Activated naive CD8-positive, alpha-beta T cell treated with anti-CD3 and anti-CD28 coated beads, Interleukin-2, amount 50 U/mL, for 24 hours (primary cell): ENCODE measurements at places on chromosomes 16 and 17.
A peak's percentile ranks its signal among the peaks of the same experiment; 100 is the strongest.

GRCh38 chr17:79048826-79049755, 25.1 kb downstream of the C1QTNF1 start:
- DNase-seq, result no peak

DNA sequence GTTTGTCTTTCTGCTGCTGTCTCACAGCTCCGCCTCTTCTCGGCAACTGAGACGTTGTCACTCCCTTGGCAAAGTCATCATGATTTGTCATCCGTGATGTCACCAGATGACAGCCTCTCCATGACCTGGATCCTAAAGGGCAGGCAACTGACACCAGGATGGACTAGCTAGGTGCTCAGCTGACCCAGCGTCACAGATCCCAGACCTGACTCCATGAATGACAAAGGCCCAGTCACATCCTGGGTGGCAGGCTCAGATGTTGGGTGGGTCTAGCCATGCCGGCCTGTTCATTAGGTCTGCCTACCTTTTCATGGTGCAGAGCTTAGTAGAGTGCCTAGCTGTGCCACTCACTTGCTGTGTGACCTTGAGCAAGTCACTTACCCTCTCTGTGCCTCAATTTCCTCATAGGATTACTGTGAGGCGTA, 3.8 kb upstream of the TMEM238L start:
- no peak for DNase-seq

- DNase-seq, result no peak
Observed at GRCh38 chr16:89176147-89176690, 4.7 kb downstream of the CDH15 start.

DNA sequence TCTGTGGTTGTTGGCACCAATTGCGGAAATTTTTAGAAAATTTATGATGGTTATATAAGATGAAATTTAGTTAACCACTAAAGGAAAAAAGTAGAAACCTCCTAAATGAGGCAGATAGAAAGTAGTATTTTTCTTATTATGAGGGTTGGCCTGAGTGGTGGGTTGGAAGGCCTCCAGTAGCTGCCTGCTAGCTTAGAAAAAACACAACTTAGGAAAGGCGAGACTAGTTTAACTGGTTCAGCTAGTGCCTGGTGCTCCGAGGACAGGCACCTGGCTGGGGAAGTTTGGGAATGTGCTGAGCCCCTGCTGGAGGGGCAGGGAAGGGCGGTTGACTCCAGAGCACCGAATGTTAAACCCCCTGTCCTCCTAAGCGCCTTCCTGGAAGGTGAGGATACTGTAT, 19.9 kb downstream of the LDHD start:
- DNase-seq, result no peak

DNA sequence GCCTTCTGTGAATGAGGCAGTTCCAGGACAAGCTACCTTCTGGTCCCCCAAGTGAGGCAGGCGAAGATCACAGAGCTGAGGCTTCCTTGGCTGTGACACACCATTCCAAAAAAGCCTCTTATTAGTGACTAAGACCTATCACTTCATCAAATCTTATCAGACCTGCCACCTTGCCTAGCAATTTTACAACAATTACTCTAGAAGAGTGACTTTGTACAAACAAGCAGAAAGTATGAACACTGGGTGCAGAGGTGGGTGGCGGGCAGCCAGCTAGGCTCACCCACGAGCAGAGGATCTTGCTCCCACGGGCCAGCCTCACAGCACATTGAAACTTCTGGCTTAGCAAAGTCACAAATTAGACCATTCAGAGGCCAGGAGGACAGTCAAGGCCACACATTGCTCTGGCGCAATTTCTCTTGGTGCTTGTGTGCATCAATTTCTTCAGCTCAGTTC, 2.2 kb upstream of the ICAM2 start:
- DNase-seq, result no peak

DNA sequence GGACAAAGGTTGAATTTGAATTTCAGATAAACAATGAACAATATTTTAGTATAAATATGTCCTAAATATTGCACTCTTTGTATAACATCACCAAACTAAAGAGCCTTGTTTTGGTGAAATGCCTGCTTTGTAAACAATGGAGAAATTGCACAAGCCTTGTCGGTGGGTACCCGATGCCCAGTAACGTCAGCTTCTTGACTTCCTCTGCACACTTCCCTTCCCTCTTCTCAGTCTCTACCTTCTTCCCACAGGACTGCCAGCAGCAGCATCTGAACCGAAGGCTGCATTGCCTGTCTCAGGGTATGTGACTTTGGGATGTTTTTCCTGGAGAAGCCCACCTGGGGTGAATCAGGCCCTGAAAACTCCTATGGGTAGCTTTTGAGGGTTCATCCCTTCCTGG, 113.9 kb downstream of the UTP18 start:
- DNase-seq, result no peak

GRCh38 chr17:68963958-68964357, 8.8 kb upstream of the ABCA8 start:
- no peak for DNase-seq

DNA sequence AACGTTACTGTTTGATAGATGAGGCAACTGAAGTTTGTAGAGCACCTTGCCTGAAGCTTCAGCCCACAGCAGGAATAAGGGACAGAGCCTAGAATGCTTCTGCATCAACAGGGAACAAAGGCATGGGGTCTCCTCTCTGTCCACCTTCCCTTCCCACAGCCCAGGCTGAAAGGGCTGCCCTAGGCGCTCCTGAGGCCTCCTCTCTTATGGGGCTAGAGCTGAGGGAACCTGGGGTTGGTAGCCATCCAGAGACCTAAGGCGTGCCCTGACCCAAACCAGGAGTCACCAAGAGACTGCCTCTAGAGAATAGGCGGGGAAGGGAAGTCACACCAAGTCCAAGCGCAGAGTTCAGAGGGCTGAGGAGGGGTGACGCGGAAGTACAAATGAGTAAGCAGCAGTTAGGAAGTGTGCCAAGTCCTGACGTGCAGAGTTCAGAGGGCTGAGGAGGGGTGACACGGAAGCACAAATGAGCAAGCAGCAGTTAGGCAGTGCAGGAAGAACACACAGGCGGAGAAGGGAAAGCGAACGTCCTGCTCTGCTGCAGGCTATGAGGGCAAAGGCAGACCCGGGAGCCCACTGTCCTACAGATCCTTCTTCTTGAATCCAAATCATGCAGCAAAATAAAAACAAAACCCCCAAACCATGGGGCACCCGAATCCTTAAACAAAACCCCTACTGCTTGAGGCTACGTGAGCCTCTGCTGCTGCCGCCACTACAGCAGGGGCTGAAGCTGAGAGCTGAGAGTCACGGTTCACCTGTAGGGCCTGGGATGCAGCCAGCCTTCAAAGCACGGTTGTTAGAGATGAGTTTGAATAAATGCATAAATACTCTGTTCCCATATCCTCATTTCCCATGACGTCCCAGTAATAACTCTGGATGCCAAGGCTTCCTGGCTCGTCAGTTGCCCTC, 2.7 kb upstream of the SPG7 start:
- peak; percentile 90 for DNase-seq

GRCh38 chr17:16931318-16932060, 40.4 kb downstream of the TNFRSF13B start:
- DNase-seq, result no peak

GRCh38 chr17:1724351-1724868, at the start of gene WDR81:
Gene WDR81, plus strand, starts transcription at chr17:1724704. Its CDS starts 256 bp downstream, at chr17:1724960.
- DNase-seq, result peak; percentile 92

DNA sequence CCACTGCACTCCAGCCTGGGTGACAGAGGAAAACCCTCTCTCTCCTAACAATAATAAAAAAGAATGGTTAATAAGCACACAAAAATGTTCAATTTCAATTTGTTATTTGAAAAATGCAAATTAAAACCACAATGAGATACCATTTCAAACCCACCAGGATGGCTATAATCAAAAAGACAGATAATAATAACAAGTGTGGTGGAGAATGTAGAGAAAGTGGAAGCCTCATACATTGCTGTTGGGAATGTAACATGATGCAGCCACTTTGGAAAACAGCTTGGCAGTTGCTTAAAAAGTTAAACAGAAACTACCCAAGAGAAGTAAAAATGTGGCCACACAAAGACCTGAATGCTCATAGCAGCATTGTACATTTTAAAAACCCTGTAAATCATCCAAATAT, 51.8 kb upstream of the MAP3K14 start:
- DNase-seq, result no peak

GRCh38 chr17:44086364-44087311, 16.1 kb downstream of the G6PC3 start:
- peak; percentile 52 for DNase-seq

GRCh38 chr17:81346090-81346907, 49.0 kb upstream of the BAHCC1 start:
- peak; percentile 97 for DNase-seq

DNA sequence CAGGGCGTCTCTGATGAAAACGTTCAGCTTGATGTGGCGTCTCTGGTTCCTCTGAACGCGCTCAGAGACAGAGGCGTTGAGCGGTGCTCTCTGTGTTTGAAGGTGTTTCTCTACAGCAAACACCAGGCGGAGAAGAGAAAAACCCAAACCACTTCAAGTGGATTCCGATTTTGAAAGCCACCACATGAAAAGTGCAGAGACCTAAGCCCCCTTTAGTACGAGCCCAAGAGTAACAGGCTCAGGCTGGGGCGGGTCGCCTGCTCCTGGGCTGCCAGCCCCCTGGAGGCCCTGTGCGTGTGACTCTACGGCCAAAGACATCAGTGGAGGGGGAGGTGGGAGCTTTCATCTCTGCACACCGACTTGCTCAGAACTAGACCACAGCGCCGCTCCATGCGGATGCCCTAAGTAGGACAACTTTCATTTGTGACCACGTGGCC, 328.4 kb downstream of the MAF start:
- DNase-seq, result peak; percentile 72

DNA sequence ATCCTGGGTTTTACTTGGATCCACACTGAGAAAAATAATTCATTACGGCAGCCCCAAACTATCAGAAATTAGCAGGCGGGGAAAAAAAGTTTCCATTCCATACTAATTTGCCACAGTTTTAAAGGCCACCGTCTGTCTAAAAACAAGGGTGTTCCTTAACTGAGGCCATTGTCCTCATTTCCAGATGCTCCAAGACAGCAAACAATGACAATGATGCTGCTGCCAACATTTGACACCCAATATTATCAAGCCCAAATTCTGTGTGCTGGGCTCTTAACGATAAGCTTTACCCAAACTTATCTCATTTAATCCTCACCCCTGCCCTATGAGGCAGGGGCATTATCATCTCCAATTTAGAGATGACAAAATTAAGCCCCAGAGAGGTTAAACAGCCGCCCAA, 26.3 kb downstream of the CUEDC1 start:
- no peak for DNase-seq

- no peak for DNase-seq
Observed at GRCh38 chr16:15492091-15492740, 57.8 kb downstream of the BMERB1 start.

GRCh38 chr17:57528058-57528451, 217.0 kb downstream of the CCDC182 start:
- DNase-seq, result no peak

GRCh38 chr16:27749946-27750345, 200.0 kb downstream of the KATNIP start:
- no peak for DNase-seq

GRCh38 chr17:58703137-58703915, 10.9 kb downstream of the RAD51C start:
- DNase-seq, result no peak

GRCh38 chr16:74734361-74735161, 33.9 kb upstream of the MLKL start:
- no peak for DNase-seq

DNA sequence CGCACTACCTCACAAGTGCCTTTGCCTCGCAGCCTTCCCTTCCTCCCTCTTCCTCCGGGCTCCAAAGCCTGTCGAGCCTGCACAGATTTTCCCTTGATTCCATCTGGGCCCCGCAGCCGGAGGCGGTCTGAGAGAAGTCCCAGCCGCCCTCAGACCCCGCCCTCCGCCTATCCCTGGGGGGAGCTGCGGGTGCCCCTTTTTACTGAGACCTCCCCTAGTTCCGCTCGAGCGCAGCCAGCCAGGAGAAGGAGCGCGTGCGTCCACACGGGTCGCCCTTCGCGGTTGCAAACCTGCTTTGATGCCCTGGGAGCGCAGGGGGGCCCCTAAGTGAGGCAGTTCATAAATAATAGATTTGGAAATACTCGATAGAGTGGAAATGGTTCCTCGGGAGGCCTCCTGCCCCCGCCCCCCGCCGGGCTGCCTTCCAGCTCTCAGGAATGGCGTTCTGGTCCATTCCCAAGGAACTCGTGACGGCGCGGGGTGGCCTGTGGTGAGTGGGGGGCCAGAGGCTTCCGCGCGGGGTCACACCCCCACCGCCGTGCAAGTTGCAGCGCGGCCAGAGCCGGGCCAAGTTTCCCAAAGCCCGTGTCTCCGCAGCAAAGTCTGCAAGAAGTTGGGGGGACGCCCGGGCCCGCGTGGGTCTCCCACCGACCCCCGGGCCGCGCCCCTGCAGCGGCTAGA, 610 bp downstream of the C16orf74 start:
- peak; percentile 39 for DNase-seq

DNA sequence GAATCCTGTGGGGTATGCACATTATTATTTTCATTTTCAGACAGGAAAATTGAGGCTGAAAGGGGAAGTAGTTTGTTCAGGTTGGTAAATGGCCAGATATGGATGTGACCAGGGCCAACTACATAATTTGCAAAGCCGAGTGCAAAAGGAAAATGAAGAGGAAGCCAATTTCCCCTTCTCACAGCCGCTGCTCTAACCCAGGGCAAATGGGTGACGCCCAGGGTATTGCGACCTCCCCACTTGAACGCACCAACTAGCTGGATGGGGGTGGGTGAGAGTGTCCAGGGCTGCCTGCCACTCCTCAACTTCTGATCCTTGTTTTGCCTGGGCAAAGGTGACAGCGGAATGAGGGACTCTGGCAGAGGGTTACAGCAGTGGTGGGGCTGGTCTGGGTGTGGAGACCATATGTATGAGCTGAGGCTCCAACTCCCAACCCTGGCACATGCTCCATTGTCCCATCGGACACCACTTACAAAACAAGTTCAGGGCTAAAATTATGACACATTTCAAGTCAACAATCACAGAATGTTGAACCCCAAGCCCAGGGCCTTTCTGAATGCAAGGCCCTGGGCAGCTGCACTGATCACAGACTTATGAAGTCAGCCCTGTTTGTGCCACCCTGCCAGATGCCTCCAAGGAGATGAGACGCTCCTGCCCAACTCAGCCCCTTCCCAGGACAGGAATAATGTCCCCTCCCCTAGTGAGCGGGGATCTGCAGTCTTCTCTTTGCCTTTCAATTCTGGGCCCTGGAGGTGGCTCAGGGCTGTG, 1.7 kb downstream of the ANKRD40CL start:
- DNase-seq, result no peak

DNA sequence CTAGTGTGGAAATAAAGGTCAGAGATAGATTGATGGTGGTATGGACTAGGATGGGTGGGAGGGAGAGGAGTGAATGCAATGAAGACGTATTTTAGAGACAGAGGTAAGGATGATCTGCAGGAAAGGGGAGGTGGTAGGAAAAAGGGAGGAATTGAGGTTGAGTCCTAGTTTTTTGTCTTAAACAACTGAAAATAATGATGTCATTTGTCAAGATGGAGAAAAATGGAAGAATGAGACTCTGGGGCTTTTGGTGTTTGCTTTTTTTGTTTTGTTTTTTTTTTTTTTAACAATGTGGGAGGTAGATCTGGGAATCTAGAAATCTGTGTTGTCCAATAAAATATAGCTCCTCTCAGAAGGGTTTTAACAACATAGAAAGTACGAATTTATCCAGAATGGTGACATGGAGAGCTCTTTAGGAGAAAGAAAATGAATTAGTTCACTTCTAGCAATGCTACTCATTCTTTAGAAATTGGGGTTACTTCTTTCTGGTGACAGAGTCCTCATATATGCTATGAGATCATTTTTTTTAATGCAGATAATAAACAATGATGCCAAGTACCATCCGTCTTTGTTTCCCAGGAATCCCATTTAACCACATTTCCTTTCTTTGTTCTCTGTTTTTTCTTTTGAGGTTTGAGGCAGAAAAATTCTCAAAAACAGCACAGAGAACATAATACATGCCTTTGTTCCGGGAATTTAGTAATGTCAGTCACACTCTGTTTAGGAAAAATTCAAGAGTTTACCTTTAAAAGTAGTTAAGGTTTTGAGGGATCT, 225.3 kb upstream of the COX10 start:
- no peak for DNase-seq
